Stomach (tissue), 19 donors: ENCODE measurements at places on chromosomes 5 and 9. TPM values are rescaled to one million over a fixed set of nuclear protein-coding genes. Genes with fewer than 3 reads are reported as not detected.

The CCNG1 gene
- polyA plus RNA-seq: 252 TPM

The RANBP3L gene
- polyA plus RNA-seq: 0.20 TPM

The PCDHGA6 gene
- polyA plus RNA-seq: 0.38 TPM

The OTULINL gene
- 3.0 TPM for polyA plus RNA-seq

The TRIM23 gene
- polyA plus RNA-seq: 3.1 TPM

The LCN1 gene
- not detected for polyA plus RNA-seq

The NIPAL4 gene
- 4.0 TPM for polyA plus RNA-seq

The F12 gene
- not detected for polyA plus RNA-seq

The TTC16 gene
- 0.08 TPM for polyA plus RNA-seq

The SPATA31A3 gene
- polyA plus RNA-seq: not detected

The PCDHA13 gene
- polyA plus RNA-seq: not detected

The PHYHD1 gene
- 55.8 TPM for polyA plus RNA-seq

The TMEFF1 gene
- polyA plus RNA-seq: 0.05 TPM

The LEAP2 gene
- 1.4 TPM for polyA plus RNA-seq

The ORM1 gene
- polyA plus RNA-seq: 3.9 TPM

The FAM163B gene
- polyA plus RNA-seq: not detected

The SPEF2 gene
- polyA plus RNA-seq: 1.5 TPM

The DOLK gene
- polyA plus RNA-seq: 3.2 TPM

The SLC26A2 gene
- polyA plus RNA-seq: 0.81 TPM

The AK8 gene
- polyA plus RNA-seq: not detected

The SPATA31C1 gene
- not detected for polyA plus RNA-seq

The ZDHHC11B gene
- 11.5 TPM for polyA plus RNA-seq
